ENCODE measurements at places on chromosomes 5 and 9.

DNA sequence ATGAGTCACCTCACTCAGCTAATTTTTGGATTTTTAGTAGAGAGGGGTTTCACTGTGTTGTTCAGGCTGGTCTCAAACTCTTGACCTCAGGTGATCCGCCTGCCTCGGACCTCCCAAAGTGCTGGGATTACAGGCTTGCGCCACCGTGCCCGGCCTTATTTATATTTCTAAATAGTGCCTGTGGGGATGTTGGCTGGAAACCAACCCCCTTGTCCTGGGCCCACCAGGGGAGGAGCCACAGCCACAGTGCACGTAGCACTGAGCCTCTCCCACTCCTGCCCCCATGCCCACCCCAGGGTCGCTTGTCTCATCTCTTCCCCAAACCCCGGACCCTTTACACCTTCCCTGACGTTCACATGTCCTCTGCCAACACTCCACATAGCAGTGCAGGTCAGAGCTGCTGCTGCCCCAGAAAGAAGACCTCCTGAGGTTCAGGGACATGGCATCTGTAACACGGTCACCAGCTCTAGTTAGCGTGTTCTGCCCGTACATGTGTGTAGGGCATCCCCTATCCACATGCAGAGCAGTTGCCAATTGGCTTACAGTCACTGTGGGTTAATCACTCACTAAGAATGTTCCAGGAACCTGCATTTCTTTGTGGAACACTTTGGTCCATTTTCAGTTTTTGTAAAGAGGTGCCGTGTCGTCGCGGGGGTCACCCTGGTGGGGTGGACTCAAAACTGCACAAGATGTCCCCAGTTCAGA lies 10.2 kb upstream of the MRPS2 start:
- DNase-seq = no peak

- DNase-seq = no peak
Measured at GRCh38 chr9:101148344-101148743, 119.8 kb downstream of the PLPPR1 start.

GRCh38 chr5:175494264-175495183 lies 16.2 kb downstream of the SFXN1 start:
- DNase-seq = no peak

- no peak for DNase-seq
Measured at GRCh38 chr5:42888771-42889170, 77.1 kb upstream of the SELENOP start.

DNA sequence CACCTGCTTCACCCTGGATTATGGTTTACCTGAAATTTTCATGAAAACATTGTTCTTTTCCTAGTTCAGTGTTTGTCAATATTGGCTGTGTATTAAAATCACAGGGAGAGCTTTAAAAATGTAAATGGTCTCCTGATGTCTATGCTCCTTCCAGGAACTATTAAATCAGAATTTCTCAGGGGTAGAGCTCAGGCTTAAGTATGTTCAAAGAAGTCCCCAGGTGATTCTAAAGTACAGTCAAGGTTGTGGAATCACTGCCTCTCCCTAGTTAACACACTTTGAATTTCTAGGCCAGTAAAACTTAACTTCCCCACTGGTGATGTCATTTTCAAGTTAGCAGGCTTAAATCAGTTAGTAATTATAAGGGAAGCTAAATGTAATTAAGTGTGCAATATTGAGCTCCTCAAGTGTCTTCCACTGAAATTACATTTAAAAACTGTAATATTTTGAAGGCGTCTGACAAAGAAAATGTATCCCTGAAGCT lies 150.3 kb upstream of the SLC28A3 start:
- no peak for DNase-seq

- DNase-seq = no peak
Measured at GRCh38 chr5:142527664-142528295, 158.1 kb downstream of the FGF1 start.

- no peak for DNase-seq
Measured at GRCh38 chr9:129864991-129865647, 29.9 kb downstream of the USP20 start.

DNA sequence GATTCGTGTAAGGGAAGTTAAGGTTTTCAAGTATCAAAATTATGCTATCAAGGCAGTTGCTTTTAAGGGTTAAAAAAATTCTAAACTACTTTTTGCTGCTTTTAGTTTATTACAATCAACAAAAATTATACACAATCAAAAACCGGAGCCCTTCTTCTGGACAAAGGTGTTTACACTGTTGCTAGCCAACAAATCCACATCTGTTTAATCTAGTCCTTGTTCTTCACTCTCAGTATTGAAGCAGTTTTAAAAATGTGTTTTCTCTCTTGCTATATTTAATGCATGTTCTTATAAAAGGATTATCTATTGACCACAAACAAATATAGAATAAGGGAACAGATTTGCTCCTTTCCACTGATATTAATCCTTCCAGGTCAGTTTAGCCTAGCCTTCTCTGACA lies 2.5 kb downstream of the FEM1C start:
- no peak for DNase-seq
